ENCODE measurements at places on chromosomes 1 and 21.

GRCh38 chr1:177864538-177865305, 105.1 kb downstream of the SEC16B start:
- DNase-seq = no peak

DNA sequence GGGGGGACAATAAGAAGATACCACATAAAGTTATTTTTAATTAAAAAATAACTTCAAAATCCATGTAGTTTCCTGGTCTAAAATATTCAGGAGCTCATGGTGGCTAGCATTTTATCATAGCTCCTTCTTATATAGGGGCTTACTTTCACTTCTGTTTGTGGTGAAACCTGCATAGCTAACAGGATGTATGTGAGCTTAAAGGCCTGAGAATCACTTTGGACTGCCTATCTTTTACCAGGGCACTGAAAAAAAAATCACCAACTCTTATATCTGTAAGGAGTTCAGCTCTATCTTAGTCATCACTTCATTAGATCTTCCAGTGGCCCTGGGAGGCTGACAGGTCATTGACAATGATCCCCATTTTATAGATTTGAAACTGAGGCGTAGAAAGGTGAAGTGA, 21.3 kb downstream of the UROD start:
- no peak for DNase-seq

DNA sequence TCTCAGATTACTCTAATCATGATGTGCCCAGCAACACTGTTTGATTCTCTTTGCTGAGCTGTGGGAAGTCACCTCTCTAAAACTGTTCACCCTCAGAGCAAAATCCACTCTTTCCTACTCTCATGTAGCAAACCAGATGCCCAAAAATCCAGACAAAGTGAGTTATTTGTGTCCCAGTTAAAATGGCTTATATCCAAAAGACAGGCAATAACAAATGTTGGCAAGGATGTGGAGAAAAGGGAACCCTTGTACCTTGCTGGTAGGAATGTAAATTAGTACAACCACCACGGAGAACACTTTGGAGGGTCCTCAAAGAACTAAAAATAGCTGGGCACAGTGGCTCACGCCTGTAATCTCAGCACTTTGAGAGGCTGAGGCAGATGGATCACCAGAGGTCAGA, 384.0 kb downstream of the HHIPL2 start:
- no peak for DNase-seq

DNA sequence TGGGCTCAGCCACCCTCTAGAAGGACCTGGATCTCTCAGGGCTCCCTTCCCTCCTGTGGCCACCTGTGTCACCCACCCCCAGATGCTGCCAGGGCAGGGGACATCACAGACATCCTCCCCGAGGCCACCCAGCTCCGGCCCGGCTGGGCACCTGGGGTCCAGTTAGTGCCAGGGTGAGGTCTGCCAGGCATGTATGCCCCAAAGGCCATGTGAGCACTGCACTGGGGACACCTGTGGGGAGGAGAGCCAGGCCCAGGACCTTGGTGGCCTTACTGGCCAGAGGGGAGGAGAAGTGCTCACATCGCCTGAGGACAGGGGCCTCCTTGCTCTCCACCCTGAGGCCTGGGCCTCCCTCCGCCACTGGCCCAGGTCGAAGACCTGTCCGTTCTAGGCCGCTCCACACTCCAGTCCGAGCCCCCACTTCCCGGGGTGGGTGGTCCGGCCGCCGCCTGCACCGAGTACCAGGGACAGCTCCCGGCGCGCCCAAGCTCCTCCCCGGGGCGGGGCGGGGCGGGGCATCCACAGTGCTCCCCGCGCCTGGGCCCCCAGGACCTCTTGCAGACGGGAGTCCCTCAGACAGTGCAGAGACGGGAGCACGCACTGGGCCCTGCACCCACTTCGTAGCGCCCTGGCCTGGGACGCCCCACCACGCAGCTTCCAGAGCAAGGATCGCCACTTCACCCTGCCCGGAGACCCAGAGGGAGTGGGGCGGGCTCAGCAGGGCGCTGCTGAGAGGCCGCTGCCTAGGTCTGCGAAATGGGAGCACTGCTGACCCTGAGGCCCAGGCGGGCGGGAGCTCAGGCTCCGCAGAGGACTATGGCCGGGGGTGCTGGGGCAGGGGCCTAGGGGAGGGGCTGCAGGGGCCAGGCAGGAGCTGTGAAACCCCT, 34.3 kb upstream of the CCDC27 start:
- DNase-seq = peak; percentile 74

- peak; percentile 88 for DNase-seq
Measured at GRCh38 chr1:20787029-20787839, at the start of gene HP1BP3. Gene HP1BP3 (minus strand): TSS chr1:20787307. CDS start chr1:20780440, 6,867 bp downstream.

DNA sequence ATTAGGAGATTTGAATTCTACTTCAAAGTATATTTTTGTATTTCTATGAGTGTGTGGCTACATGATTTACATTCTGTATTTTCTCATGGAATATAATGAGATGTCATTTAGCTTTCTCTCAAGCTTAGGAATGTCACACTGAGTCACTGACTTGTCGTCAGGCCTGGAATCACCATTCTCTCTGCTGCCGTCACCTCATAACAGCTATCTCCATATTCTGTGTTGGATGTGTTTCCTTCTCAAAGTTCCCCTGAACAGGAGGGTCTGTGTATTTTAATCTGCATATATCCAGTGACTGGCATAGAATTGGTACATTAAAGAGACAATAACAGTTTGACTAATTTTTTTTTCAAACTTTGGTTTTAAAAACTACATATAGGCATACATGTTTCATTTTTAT, 35.9 kb downstream of the LYPLAL1 start:
- no peak for DNase-seq

DNA sequence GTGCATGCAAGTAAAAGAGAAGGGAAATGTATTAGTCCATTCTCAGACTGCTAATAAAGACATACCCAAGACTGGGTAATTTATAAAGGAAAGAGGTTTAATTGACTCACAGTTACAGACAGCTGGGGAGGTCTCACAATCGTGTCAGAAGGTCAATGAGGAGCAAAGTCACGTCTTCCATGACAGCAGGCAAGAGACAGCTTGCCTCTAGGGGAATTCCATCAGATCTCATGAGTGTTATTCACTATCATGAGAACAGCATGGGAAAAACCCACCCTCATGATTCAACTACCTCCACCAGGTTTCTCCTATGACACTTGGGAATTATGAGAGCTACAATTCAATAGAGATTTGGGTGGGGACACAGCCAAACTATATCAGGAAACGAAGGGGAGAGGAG, 8.1 kb downstream of the KRTAP21-3 start:
- DNase-seq = no peak

DNA sequence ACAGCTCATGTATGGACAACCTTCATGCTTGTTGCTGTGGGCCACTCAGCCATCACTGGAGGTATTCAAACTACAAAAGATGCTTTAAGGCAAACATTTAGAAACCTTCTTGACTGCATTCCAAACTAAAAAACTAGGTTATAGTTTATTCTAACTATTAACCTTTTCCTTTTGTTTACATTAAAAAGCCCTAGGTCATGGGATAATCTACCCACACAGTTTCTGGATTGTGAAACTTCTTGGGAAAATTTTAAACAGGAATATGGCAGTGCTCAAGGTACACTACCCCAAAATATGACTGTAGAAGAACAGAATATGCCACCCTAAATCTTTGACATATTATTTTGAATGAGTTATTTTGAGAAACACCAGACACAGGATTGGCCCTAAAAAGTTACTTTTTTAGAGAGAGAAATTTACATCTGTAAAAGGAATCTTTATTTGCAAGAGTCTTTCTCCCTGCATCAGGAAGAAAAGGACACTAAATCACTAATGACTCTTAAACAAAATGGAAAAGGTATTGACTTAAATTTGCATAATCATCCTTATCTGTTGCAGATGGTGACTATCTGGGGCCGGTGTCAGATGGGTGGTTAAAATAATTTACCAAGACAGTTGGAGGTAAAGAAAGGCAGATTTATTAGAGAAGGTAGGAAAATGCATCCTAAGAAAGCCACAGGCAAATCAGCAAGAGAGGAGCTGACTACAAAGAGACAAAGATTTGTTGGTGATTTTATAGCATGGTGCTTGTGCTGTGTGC, 25.1 kb upstream of the NUF2 start:
- DNase-seq = no peak

- DNase-seq = no peak
Measured at GRCh38 chr1:28249866-28250295, 9.4 kb upstream of the SESN2 start.

- peak; percentile 52 for DNase-seq
Measured at GRCh38 chr1:46166521-46167462, 8.1 kb upstream of the TSPAN1 start.

DNA sequence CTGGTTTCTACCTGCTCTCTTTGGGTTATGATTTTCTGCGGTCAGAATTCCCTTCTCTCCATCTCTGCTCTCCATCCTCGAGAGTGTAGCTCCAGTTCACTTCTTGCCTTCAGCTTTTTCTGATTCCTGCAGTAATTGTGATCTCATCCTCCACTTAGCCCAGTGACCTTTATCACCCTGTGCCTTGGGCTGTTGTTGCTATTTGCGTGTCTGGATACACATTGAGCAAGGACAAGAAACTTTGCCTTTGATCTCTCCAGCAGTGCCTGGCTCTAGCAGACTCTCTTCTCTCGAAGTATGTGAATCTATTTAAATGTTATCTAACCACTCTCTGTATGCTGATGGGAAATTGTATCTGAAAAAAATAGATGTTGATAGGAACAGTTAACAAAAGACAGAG, 76.4 kb upstream of the MARK1 start:
- no peak for DNase-seq

- no peak for DNase-seq
Measured at GRCh38 chr1:90176530-90176929, 181.6 kb downstream of the ZNF326 start.

- peak; percentile 74 for DNase-seq
Measured at GRCh38 chr1:201348211-201348566, 29.3 kb downstream of the TNNT2 start.

GRCh38 chr1:11610629-11611180, 43.5 kb downstream of the FBXO2 start:
- DNase-seq = no peak

DNA sequence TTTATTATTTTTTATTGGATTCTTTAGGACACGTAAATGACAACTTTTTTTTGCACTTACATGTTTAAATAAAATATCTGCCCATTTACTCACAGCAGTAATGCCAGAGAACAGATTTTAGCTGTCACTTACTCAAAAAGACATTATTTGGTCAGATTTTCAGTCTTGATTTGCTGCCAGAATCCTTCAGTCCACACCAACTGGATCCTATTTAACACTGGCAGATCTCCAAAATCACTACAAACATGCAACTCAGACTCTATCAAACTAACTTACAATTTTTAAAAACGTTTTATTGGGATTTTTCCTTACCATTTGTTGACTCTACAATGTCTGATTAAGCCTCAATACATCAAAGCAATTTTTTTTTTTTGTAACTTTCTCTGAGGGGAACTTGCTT, 11.1 kb downstream of the ATP6V1G3 start:
- peak; percentile 52 for DNase-seq

- DNase-seq = no peak
Measured at GRCh38 chr1:109763646-109764415, at the start of gene EPS8L3. Gene EPS8L3 (minus strand): TSS chr1:109763923. CDS start chr1:109761749, 2,174 bp downstream.

- DNase-seq = peak; percentile 48
Measured at GRCh38 chr1:182113879-182114626, 52.5 kb upstream of the ZNF648 start.

DNA sequence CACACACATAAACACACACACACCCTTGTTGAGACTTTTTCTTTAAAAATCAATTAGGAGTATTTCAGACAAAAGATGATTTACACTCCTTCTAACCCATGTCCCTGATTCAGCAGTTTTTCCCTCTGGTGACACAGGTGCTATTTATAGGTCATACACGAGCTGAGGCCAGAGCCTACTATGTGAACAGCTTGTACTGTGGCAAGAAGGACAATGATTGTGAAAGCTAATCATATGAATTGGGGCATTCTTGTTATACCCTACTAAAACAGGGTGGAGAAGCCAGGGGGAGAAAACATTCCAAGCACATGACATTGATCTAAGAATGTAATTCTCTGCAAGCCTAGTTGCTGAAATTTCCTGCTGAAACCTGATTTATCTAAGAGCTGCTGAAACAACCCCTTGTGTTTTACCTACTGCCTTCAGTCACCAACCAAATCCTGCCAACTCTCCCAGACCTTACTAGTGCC, 60.3 kb downstream of the XCL1 start:
- DNase-seq = no peak

DNA sequence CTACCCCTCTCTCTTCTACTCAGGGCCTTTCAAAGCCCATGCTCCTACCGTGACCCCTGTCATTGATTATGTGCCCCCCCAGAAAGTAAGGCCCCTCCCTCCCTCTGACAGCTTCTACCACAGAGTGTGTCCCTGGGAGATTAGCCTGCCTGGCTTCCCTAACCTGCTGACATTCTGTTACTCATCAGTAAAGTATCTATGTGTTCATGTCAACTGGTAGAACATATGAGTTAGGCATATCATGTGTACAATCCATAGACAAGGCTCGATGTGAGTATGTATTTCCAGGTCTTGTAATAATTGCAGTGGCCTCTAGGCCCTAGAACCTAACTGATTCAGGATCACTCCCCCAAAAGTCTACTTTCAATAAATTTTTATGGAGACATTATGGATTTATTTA, 120.0 kb downstream of the GIPC2 start:
- DNase-seq = no peak

GRCh38 chr1:75791022-75791421, 5.0 kb downstream of the RABGGTB start:
- no peak for DNase-seq

GRCh38 chr1:1755426-1755825, 22.8 kb downstream of the NADK start:
- DNase-seq = no peak

DNA sequence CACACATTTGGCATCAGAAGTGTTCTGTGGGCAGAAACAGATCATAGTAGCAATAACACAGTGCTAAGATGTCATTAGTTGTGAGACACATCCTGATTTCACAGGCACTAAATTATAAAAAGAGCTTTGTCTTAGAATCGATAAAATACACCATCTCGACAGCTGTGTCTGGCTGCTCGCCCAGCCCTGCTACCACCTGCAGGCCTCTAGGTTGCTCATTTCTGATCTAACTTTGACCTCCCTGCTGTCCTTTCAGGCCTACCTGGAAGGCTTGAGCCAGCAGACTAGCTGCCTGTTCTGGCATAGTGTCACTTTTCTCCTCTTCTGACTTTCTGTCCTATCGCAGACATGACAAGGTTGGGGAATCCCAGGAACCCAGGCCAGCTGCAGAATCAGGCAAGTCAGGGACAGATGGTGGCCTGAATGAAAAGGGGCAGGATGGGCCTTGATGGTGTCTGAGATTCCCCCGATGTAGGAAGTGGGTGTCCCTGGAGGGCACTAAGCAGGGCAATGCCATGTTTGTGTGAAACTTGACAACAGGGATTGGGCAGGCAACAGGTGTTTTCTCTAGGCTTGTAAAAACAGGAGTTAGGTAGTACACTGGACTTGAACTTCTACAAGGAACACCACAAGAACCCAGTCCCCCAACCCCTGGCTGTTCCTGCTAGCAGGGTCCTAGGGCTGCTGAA, 66.6 kb upstream of the RHOU start:
- no peak for DNase-seq

DNA sequence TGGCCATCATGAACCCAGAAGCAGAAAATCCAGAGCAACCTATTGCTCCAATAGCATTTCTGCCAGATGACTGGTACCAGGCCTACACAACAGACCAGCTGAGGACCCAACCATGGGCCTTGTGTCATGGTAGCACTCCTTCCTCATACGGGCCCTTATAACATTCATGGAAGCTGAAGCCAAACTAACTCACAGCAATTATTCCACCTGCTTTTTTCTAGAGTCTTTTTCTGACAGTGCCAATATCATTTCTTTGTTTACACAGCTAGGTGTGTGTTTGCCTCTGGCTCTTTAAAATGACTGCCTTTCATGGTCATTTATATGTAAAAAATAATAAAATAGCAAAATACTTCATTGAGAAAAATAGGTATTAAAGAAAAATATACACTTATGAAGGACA, 3.9 kb upstream of the WDR64 start:
- no peak for DNase-seq

GRCh38 chr21:35507181-35507759, 458.2 kb upstream of the RUNX1 start:
- DNase-seq = peak; percentile 33
